Stimulated activated CD8-positive, alpha-beta memory T cell treated with anti-CD3 and anti-CD28 coated beads, Interleukin-12 subunit alpha, Interleukin-12 subunit beta, amount 100 ng/mL, for 1 hour (primary cell): ENCODE measurements at places on chromosomes 5 and 9.
A peak's percentile ranks its signal among the peaks of the same experiment; 100 is the strongest.

DNA sequence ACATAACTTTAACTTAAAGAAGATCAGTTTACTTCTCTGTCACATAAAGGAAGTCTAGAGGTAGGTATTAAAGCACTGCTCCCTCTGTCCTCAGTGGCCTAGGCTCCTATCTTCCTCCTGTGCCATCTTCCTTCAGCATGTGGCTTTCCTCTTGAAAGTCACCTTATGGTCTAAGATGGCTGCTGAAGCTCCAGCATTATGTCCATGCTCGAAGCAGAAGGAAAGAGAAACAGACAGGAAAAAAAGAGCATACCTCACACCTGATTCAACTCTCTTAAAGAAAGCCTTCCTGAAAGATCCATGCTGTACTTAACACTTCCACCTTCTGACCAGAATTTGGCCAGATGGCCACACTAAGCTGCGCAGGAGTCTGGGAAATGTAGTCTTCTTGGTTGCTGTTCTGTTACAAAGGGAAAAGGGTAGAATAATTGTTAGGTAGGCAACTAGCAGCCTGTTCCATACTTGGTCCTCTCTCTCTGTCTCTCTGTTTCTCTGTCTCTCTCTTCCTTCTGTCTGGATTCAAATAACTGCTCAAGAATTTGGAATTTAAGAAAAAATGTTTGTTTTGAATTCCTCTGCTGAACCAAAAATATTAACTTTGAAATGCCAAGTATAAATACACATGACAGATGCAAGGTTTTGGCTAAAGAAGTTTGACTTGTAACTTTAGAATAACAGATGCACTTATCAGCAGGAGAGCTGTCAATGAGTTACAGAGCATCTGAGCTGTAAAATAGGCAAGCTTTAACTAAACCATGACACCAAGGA is 16.0 kb downstream of the TMEM174 start:
- no peak for DNase-seq

DNA sequence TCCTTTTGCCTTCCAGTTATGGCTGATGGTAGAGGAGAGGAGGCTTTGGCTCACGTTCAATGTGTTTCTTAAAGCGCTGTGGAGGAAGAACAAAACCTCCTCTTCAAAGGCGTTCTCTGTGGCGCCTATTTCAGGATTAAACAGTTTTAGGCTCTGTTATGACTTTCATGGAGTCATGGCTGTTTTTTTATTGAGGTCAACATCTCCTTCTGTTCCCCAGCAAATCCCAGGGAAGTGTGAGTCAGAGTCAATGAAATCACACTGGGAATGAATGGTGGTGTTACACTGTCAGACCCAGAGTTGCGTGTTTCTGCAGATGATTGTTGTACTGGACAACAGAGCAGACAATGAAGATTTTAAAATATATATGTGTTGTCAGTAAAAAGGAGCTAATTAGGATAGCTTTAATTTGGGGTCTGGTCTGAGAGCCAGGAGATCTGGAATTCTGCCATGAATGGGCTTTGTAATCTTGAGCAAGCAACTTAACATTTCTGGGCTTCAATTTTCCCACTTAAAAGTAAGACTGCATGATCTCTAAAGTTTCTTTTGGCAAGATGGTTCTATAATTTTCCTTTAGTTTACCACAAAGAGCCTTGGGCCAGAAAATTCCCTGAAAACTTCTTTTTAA is 240.7 kb downstream of the CSNK1G3 start:
- DNase-seq = no peak

- no peak for DNase-seq
Measured at GRCh38 chr5:112965733-112966306, 10.8 kb upstream of the DCP2 start.

DNA sequence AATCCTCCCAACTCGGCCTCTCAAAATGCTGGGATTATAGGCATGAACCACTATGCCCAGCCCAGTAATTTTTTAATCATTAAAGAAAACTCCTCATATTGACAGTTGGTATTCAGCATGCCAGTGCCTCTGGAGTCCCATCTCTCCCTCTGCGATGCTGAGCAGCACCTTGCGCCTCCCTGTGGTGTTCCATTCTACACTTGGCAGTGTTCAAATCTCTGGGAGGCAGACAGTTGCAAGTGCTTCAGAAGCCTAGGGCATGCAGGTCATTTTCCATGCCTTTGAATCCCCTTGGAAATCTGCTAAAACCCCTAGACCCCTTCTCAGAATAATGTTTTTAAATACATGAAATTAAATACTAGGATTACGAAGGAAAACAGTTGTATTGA is 41.3 kb downstream of the GARNL3 start:
- no peak for DNase-seq

DNA sequence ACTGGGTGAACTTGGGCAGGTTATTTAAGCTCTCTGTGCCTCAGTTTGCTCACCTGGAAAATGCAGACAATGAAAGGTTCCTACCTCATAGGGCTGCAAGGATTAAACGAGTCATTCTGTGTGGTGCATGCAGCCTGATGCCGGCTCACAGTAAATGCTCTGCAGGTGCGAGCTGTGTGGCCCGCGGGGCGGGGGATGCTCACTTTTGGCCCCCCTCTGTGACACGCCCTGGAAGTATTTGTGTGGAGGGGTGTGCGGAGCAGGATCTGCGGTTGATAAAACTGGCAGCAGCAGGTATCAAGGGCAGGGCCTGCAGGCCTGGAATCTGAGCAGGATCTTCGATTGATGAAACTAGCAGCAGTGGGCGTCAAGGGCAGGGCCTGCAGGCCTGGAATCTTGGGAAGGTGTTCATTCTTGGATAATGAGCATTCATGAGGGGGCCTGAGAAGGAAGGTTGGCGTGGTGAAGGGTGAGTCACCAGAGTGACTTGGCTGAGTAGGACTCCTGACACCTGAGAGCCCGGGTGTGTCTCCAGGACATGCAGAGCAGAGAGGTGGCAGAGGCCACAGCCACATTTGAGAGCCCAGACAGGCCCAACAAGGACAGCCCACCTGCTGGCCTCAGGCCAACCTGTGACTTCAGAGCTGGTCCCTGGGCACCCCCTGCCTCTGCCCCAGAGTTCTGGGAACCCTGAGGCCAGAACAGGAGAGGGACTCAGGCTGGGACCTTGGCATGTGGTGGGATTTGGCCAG is 11.9 kb downstream of the UNC5A start:
- no peak for DNase-seq

- no peak for DNase-seq
Measured at GRCh38 chr5:53073348-53073747, 36.2 kb downstream of the MOCS2 start.

GRCh38 chr5:89729623-89730301 is 679.8 kb downstream of the CETN3 start:
- no peak for DNase-seq

DNA sequence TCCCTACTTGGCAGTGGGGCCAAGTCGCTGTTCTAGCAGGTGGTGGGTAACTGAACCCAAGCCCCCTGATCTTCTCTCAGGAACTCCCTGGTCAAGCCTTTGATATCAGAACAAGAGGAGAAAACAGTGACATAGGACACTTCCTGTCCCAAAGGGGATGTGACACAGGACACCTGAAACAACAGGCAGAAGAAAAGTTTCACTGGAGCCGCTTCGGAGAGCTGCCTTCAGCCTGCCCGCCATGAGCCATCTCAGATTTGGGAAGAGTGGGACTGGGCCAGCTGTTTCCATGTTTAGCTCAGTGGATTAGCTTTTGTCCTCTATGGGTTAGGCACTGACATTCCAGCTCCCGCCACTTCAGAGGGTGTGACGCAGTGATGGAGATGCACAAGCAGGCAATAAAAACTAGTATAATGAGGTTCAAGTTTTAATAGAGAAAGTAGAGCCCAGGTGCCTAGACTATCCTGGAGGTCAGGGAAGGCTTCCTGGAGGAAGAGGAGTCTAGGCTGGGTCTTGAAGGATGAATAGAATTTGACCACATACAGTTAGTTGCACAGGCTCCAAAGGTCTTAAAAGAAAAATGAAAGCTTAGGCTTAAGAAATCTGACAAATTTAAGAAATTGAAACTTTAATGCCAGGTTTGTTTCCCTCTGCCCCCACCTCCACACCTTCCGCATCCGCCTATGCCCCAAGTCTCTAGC is 104.1 kb upstream of the SPRY4 start:
- DNase-seq = no peak

- no peak for DNase-seq
Measured at GRCh38 chr5:125829349-125829748, 593.9 kb upstream of the GRAMD2B start.

DNA sequence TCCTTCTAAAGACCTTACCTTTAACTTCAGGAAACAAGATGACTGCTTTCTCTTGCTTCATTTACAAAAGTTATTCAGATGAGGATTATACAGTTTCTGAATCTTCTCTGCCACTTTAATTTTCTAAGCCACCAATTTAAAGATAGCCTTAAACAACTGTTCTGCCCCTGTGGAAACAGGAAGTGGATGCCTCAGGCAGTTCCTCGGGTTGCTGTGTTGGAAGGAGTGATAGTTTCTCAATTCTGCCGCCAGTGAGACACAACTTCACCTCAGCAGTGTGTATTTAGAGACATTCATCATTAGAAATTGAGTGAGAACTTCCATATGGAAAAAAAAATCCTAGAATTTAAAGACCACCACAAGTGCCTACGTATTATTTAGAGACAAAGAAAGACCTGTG is 475.1 kb upstream of the WWC1 start:
- no peak for DNase-seq

DNA sequence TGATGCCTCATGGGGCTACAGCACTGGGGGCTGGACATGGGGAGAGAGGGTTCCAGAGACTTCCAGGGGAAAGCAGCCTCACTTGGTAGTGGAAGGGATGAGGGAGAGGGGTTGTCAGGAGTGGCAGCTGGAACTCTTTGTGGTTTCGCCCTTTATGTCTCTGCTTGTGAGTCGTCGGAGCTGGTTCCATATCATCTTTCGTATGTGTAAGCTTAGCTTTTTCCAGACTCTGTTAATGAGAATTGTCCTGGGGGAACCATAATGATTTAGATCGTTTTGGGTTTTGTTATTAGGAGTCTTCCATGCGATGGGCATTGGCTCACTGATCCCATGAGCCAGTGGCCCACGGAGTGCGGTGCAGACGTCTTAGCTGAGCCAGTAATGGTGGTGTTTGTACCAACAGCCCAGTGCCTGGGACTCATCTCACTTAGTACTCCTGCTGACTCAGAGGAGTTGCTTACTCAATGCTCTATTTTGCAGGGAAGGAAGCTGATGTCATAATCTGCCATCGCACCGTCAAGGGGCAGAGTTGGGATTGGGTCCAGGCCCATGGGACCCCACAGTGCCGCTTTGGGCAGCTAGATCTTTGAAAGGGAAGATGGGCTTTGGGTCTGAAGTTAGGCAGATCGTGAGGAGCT is 48.5 kb downstream of the NEK6 start:
- DNase-seq = no peak

- DNase-seq = no peak
Measured at GRCh38 chr5:167608390-167609272, 682.8 kb upstream of the WWC1 start.

GRCh38 chr9:108636013-108636412 is 219.8 kb downstream of the ACTL7B start:
- no peak for DNase-seq

DNA sequence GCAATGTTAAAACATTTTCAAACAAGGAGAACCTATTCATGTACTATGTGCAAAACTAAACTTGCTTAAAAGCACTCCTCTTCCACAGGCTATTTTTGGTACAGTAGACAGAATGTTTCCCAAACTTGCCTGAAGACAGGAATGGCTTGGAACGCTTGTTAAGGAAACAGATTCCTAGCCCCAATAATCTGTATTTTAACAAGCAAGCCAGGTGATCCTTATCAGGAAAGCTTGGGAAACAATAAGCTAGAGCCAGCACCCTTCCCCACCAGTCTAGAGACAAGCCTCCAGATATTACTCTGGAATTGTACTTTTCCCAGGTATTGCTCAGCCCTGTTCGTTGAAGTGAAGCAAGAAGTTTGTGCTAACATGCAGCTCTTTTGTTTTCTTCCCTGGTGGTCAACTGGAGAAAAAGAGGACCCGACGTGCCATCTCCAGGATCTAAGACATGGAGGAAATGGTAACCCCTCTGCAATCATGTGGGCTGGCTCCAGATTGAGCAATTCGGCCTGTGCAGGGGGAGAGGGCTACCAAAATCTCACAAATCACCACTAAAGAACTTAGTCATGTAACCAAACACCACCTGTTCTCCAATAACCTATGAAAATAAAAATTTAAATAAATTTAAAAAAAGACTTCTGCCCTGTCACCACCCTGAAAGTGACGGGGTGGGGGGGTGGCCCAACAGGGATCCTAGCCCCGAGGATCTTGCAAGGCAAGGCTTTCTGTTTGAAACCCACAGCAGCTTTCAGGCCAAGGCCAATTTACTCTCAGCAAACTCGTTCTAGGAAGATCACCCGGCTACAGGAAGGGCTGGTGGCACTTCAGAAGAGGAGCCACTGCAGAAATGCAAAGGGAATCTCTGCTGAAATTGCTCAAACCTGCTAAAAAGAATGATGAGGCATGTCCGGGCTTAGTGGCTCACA is 48.6 kb downstream of the SHB start:
- no peak for DNase-seq

DNA sequence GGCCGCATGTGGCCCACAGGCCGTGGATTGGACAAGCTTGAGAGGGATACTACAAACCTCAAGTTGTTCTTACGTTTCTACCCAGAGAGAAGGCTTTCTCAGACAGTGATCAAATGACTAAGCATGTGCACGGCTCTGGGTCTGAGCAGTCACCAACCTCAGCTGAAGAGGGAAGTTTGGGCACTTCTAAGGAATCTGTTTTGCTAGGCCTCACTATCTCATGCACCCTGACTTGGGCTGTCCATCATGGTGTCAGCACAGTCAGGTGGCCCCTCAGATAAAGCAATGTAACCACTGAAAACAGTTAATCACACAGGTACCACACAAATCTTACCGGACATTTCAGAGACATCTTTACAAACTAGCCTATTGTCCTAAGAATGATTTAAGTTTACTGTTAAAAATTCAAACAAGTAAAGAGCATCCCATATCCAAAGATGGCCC is 24.6 kb downstream of the CSF2 start:
- no peak for DNase-seq

GRCh38 chr5:30781643-30782042 is 411.8 kb upstream of the CDH6 start:
- no peak for DNase-seq

- peak; percentile 64 for DNase-seq
Measured at GRCh38 chr5:34929720-34930461, 532 bp downstream of the DNAJC21 start.

GRCh38 chr9:133948131-133948530 is 44.0 kb downstream of the VAV2 start:
- DNase-seq = no peak

GRCh38 chr5:171270136-171270535 is 38.9 kb upstream of the TLX3 start:
- no peak for DNase-seq

GRCh38 chr5:172455511-172456061 is 1.3 kb upstream of the SH3PXD2B start:
- DNase-seq = no peak

GRCh38 chr5:52783226-52783959 is 4.3 kb upstream of the ITGA1 start:
- no peak for DNase-seq

DNA sequence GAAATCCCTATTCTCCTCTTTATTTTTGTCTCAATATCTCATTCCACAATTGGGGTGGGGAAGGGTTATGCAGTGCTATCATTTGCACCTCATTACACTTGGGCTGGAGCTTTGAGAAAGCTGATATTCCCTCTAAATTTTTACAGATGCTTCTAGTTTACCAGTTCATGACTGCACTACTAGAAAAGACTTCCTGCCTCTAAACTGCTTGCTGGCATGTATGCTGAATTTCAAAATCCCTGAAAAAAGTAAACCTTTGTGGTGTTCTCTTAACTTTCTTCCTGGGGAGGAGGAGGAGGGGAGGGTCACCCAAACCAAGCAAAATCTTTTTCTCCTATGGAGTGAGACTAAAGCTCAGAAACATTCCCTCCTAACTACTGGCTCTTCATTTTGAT is 45.1 kb downstream of the BNC2 start:
- DNase-seq = no peak
